CD4-positive, alpha-beta T cell (primary cell): ENCODE measurements at places on chromosomes 16 and 17.

- DNase-seq, result no peak
These were observed 4.5 kb upstream of the CBX8 start for GRCh38 chr17:79801156-79802038.

GRCh38 chr17:44829523-44830358 is at the start of gene GJC1:
GJC1 (minus strand) TSS chr17:44830287; CDS start chr17:44805817, 24,470 bp downstream.
- DNase-seq, result peak; percentile 1

DNA sequence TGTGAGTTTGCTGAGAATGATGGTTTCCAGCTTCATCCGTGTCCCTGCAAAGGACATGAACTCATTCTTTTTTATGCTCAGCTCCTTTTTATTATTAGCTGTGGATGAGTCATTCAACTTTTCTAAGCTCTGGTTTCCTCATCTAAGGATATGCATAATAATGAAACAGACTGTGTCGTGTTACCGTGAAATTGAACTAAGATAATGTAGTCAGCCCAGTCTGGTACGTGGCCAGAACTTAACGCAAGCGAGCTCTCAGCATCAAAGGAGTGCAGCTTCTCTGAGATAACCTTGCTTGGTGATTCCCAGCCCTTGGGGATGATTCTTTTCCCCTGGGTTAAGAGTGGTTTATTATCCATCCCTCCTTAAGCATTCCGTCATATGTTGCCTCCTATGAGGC is 454.3 kb upstream of the EEF2KMT start:
- DNase-seq, result no peak

- no peak for DNase-seq
These were observed 7.1 kb upstream of the TM4SF5 start for GRCh38 chr17:4764595-4764994.

- DNase-seq, result no peak
These were observed 4.2 kb downstream of the KRT24 start for GRCh38 chr17:40699371-40699770.

GRCh38 chr17:79645022-79645776 is 34.3 kb upstream of the RBFOX3 start:
- no peak for DNase-seq

DNA sequence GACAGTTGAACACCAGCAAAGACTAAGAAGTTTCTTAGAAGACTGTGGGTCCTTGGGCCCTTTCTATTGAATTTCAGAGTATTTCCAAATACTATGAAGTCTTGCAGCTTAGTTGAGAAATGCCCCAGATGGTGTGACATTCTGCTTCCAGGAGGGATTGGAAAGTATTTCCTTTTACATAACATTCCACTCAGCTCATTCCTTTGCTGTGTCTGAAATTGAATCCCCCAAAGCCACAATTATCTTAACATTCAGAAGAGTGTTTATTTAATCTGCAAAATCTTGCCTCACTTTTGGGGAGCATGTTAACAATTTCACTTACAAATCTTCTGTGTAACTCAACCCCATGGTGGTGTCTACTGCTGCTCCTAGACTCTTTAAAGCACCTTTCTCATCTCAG is 307.7 kb downstream of the WWOX start:
- DNase-seq, result no peak

GRCh38 chr17:35743626-35744328 is 9.3 kb downstream of the GAS2L2 start:
- DNase-seq, result no peak

DNA sequence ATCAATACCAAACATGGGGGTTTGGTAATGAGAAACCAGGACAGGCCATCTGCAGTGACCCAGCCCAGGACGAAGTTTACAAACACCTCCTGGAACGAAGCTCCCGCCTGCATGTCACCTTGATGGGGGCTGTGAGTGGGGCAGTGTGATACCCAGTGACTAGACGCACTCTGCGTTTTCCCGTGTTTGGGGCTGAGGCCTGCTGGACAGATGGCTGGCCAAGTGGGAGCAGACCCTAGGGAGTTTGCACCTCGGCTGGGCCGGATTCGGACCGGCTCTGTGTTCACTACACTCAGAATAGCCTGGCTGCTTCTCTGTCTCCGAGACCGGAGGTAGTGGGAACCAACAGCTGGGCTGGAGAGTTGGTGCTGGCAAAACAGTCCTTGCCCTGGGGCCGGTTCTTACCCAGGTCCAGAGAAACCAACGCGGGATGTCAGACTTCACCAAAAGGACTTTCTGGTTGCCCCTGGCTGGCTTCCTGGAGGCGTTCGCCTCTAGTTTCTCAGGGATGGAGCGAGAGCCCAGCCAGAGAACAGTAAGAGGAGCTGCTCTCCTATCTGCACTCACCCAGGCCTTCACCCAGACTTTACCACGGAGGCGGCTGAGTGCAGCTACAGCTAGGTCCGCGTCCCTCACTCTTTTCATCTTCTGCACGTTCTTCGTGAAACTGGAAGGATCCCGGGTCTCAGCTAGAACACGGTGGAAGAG is 20.4 kb downstream of the CARHSP1 start:
- no peak for DNase-seq

GRCh38 chr16:13150181-13150885 is 248.9 kb downstream of the SHISA9 start:
- DNase-seq, result no peak

GRCh38 chr16:10678655-10679054 is 16.1 kb downstream of the TEKT5 start:
- no peak for DNase-seq

DNA sequence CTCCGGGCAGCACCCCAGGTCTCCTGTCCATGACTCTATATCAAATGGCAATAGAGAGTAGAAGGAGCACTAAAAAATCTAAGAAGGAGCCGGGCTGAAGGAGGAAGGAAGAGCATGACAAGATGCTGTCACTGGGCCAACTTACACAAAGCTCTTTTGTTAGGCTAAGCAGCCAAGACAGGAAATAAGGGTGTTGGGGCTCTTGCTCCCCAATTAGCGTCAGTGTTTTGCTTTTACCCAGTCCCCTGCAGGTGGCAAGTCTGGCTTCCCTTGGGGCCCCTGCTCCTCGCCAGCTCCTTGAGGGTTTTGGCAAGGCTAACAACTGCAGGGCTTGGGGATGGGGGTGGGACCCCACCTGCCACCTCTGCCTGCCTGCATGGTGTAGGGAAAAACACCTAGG is 120.5 kb downstream of the CCT6B start:
- DNase-seq, result no peak

- no peak for DNase-seq
These were observed 67.0 kb downstream of the USP31 start for GRCh38 chr16:23082161-23082788.

DNA sequence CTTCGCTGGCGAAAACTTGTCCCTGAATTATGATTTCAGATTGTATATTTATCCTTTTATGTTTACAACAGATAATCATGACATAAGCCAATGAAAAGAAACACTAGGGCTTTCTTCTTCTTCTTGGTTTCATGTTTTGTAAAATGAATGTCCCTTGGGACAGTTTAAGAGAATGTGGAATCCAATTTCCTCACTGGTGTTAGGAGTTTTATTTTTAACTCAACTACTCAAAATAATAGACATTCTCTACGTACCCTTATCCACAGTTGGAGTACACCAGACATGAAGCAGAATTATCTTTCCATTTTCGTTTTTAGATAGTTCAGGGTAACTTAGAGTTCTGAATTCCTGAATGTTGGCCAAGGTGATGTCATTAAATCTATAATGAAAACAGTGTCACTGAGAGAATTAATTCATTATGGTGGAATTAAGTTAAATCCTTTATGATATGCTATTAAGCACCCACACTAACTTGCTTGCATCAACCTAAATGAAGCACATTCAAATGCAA is 43.4 kb downstream of the IRX6 start:
- DNase-seq, result no peak

DNA sequence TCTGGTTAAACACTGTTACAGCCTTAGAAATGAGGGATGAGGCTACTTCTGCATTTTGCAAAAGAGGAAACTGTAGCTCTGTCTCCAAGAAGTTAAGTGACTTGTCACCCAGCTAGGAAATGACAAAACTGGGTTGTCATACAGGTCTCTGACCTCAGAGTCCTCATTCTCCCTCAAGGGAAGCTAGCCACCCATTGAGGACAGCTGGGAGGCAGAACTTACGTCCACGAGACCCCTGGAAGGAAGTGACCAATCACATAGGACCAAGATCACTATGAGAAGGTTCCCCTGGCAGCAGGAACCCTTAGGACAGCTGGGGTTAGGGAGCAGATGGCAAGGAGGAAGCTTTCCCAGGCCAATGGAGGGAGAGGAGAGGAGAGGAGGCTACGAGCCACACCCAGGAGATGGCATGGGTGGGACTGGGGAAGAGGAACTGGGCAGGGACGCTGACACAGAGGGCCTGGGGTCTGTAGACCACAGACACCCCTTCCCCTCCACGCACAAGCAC is 11.2 kb downstream of the METTL22 start:
- no peak for DNase-seq
